ENCODE measurements at places on chromosomes 13 and 19. TPM values are rescaled to one million over a fixed set of nuclear protein-coding genes. Genes with fewer than 3 reads are reported as not detected.
A peak's percentile ranks its signal among the peaks of the same experiment; 100 is the strongest.

ENOX1 gene
- total RNA-seq: not detected

FGF14 gene
- not detected for total RNA-seq

EDDM13 gene
- 0.91 TPM for total RNA-seq

SIGLEC12 gene
- total RNA-seq: not detected

ANKRD24 gene
- 0.71 TPM for total RNA-seq

APOE gene
- 4.9 TPM for total RNA-seq

TMEM59L gene
- not detected for total RNA-seq

CCDC122 gene
- 1.5 TPM for total RNA-seq

OLFM2 gene
- 0.24 TPM for total RNA-seq

DHPS gene
- total RNA-seq: 132 TPM

ZFP28 gene
- 1.4 TPM for total RNA-seq

FAM187B gene
- not detected for total RNA-seq

- no peak for DNase-seq
Observed at GRCh38 chr19:18839465-18840287, 7.9 kb downstream of the UPF1 start.

DNA sequence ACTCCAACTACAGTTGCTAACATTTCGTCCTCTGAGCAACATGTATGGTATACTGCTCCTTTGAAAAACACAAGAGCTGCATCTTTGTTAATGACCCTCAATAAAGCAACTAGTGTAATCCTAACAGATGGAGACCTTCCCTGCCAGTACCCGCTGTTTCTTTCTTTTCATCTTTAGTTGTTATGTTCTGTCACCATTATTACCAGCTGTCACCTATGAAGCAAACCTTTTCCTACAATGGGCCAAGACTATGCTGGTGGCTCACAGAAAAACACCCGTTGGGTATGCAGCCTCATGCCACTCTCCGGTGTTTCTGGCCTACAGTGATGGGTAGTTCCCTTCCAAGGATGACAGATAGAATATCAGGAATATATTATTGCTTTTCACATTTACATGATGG lies 29.7 kb upstream of the CYSLTR2 start:
- no peak for DNase-seq

- no peak for DNase-seq
Observed at GRCh38 chr13:46404733-46405100, 17.7 kb upstream of the RUBCNL start.

GRCh38 chr19:13931391-13932148 lies 6.6 kb downstream of the PODNL1 start:
- no peak for DNase-seq

- DNase-seq: no peak
Observed at GRCh38 chr19:46696866-46697203, 20.1 kb downstream of the PRKD2 start.

- peak; percentile 31 for DNase-seq
Observed at GRCh38 chr19:2215281-2215751, 20.8 kb downstream of the PLEKHJ1 start.

GRCh38 chr13:42815681-42816080 lies 34.3 kb downstream of the FAM216B start:
- no peak for DNase-seq

GRCh38 chr19:13092606-13093235 lies 9.9 kb downstream of the LYL1 start:
- no peak for DNase-seq

- DNase-seq: no peak
Observed at GRCh38 chr13:108352599-108352998, 83.1 kb downstream of the TNFSF13B start.

GRCh38 chr19:39362682-39363657 lies 20.7 kb downstream of the SAMD4B start:
- no peak for DNase-seq

- DNase-seq: no peak
Observed at GRCh38 chr13:112651311-112651710, 38.5 kb upstream of the ATP11A start.

DNA sequence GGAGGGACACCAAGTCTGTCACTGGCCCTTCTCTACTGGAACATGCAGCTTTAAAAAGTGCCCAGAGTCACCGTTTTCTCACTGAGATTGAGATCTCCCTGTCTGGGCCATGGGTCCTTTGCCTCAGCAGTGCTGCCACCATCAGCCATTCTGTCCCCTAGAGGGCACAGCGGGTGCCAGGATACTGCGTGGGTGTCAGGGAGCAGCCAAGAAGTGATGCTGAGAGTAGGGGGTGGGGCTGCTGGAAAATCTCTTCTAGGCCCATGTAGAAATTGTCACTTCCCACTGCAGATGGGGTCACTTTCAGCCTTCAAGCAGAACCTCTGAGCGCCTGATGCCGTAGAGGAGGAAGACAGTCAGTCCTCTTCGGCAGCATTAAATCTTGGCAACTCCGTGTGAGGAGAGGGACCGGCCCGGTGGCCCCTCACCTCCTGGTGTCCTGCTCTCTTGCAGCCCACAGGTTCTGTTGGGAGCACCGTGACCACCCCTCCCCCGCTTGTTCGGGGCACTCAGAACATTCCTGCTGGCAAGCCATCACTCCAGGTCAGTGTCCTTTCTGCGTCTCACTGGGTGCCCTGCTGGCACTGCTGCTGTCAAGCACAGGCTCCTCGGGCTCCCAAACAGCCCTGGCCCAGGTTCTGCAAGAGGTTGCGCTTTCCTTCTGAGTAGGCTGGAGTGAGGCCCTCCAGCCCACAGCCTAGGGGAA lies 21.4 kb downstream of the TSSK6 start:
- no peak for DNase-seq

DNA sequence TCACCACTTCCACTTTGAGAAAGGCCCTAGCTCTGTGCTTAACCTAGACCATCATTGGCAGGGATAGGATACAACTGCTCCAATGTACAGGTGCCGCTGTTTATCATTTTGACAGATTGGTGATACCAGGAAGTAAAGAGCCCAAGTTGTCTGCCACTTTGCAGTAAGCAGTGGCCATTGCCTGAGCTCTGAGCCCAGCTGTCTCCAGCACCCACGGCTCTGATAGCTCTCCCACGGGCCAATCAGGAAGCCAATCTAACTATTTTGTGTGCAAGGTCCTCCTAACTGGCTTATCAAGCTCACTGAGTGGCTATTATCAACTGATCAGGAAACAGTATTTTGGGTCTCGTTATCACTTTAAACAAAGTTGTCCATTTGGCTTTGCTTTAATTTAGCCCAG lies 181.1 kb downstream of the DCT start:
- DNase-seq: no peak

All from activated T-cell treated with anti-CD3 and anti-CD28 coated beads, Interleukin-2, amount 50 U/mL, for 4 hours (primary cell).